ENCODE measurements at places on chromosomes 13 and 19.
A peak's percentile ranks its signal among the peaks of the same experiment; 100 is the strongest.

DNA sequence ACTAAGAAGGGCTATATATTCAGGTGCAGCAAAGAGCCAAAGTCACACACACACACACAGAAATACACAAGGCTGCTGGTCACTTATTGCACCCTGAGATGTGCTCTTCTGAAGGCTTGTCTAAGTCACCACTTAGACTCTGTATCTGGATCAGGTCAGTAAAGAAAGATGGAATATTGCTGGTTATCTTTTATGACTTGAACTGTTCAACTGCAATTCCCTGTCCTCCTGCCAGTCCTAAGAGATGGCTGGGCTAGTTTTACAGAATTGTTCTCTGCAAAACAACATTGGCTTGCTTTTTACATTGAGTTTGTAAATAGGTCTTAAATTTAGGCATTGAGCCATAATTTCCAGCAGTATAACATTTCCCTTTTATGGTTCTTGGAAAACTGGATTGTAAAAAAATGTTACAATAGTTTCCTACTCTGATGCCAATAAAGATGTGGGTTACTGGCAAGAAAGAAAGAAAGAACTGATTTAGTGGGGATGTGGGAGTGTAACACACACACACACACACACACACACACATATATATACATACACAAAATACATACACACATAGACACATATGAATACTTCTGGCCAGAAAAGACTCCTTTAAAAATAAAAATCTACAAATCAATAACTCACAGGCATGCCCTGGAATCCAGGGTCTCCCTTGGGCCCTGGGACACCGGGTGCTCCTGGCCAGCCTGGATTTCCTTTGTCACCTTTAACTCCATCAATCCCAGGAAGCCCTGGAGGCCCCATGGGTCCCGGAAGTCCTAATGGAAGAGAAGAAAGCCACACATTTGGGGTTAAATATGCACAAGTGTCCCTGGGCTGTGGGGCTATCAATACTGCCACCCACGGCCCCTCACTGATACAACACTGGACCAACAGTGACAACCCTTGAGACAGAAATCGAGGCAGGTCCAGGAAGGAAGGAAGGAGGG lies 137.7 kb downstream of the COL4A1 start:
- DNase-seq, result no peak

GRCh38 chr19:58566989-58567388 lies 6.1 kb downstream of the MZF1 start:
- no peak for DNase-seq

DNA sequence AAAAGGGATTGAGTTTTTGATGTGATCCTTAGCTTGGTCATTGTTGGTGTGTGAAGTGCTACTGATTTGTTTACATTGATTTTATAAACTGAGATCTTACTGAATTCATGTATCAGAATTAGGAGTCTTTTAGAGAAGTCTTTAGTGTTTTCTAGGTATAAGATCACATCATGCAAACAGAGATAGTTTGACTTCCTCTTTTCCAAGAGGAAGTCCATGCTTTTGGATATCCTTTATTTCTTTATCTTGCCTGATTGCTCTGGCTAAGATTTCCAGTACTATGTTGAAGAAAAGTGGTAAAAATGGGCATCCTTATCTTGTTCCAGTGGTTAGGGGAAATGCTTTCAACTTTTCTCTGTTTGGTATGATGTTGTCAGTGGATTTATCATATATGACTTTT lies 561.2 kb upstream of the SLITRK1 start:
- DNase-seq, result no peak

DNA sequence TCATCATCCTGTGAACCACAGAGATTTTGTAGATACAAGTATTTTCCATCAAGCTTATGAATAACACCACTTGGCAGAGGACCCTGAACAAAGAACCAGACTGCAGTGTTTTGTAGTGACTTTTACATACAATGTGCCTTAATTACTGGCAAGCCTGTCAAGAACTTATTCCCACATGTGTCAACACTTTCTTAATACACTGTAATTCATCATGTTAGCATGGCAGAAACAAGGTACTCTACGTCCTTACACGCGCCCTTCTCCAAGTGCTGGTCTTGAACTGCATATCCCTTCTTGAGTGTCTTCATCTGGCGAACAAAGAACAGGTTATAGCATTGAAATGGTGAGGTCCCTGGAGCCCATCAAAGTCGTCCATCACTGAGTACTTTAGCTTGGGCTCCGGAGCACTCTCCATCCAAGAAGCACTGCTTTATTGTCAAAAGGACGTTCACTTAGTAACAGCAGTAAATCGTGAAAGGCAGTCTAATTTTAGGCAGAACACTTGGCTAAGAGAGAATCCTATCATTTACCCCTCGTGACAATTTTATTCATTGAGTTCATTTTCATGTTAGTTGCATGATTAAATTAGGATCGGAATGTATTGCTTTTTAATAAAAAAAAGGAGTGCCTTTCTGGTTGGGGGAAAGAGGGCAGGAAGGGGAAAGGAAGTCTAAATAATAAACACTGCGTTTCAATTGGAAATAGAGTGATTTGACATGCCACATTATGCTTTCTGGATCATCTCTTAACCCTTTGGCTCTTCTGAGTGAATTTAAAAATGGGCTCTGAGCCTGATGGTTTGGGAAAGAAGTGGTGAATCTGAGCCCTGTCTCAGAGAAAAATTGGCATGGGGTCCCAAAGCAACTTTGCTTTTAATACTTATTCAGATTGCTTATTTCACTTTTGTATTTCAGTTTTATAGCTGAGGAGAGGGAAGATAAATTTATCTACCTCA lies 376.1 kb downstream of the DLEU7 start:
- no peak for DNase-seq

DNA sequence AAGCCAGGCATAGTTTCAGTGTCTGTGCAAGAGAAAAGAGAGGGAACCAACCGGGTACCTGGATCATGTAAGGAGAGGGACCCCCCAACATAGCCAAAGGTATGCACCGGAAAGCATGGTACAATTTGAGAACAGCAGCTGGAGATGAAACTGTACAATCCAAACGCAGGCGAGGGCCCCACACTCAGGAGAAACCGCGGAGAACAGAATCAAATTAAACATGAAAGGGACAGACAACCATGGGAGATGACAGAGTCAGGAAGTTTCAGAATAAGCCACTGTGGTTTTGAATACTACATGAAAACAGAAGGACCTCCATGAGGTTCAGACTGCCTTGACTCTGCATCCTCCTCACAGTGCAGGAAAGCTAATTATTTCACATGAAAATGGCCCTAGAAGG lies 62.9 kb upstream of the SPATA13 start:
- DNase-seq, result no peak

DNA sequence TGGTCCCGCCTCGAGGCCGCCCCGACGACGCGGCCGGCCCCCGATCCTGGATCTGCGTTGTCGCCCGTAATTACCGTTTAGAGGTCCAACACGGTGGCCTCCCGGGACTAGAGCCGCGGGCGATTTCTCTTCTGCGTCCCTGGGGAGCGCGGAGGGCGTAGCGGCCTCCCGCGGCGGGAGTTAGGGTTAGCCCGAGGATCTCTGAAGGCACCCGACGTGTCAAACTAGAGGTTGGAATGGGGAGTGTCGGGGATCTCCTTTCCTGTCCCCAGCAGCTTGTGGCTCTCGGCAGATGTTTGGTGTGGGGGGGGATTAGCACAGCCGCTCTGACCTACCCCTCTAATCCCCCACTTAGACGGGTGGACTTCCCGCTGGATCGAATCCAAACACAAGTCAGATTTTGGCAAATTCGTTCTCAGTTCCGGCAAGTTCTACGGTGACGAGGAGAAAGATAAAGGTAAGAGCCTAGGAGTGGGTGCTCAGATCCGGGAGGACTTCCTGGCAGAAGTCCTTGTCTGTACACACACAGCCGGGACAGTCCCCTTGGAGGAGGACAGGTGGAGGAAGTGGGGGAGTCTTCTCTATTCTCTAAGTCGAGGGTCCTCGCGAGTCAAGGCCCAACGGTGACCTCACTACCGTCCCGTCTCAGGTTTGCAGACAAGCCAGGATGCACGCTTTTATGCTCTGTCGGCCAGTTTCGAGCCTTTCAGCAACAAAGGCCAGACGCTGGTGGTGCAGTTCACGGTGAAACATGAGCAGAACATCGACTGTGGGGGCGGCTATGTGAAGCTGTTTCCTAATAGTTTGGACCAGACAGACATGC lies 581 bp downstream of the CALR start:
- DNase-seq, result no peak

- no peak for DNase-seq
These were observed 830.2 kb upstream of the SPRY2 start for GRCh38 chr13:81171065-81171647.

GRCh38 chr19:15110418-15110815 lies 3.2 kb downstream of the SYDE1 start:
- no peak for DNase-seq

GRCh38 chr19:8336660-8337059 lies 6.4 kb downstream of the KANK3 start:
- DNase-seq, result no peak

GRCh38 chr19:42250666-42251531 lies 4.0 kb downstream of the ERF start:
- no peak for DNase-seq

DNA sequence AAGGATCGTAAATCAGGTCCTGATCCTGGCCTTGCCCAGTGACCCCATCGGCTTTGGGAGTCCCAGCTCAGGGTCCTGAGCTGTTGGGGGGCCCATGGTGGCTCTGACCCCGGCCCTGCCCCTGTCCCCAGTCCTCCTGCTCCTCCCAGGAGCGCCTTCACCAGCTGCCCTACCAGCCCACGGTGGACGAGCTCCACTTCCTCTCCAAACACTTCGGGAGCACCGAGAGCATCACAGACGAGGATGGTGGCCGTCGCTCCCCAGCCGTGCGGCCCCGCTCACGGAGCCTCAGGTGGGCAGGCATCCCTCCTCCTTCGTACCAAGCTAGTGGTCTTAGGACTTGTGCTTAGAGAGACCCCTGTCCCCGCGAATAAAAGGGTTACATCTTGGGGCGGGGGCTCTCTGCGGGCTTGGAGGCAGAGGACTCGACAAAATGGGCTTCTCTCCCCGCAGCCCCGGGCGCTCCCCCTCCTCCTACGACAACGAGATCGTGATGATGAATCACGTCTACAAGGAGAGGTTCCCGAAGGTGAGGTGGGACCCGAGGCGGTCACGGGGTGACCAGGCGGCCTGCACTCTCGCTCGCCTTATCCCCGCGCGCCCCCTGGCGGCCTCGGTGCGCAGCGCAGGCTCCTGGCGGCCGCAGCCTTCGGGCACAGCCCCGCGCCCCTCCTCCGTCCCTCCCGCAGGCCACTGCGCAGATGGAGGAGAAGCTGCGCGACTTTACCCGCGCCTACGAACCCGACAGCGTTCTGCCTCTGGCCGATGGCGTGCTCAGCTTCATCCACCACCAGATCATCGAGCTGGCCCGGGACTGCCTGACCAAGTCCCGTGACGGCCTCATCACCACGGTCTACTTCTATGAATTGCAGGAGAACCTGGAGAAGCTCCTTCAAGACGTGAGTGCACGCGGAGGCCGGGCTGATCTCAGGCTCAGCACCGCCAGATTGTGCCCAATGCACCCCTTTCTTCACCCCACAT lies 9.1 kb downstream of the MAST1 start:
- peak; percentile 90 for DNase-seq

DNA sequence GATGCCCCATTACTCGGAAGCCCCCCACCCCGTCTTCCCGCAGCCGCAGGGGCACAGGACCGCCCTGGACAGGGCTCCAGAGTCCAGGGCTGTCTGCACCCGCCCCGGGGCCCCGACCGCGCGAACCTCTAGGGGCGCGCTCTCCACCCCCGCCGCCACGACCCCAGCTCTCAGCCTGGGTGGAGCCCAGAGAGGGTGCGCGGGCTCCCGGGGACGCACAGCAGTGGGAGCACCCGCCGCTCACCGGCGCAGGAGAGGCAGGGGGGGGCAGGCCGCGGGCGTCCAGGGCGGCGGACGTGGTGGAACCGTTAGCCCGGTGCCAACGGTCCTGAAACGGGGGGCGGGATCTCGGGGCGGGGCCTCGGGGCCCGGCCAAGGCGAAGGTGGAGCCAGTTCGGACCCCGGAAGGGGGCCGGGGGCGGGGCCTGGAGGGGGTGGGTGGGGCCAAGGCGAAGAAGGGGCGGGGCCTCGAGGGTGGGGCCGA lies at the start of gene ATP8B3:
Gene ATP8B3 (minus strand): TSS at position 335 of the 484 bp plus-strand sequence. CDS start 540 bp downstream, outside the sequence.
- DNase-seq, result peak; percentile 51

GRCh38 chr13:109657395-109657794 lies 129.0 kb downstream of the IRS2 start:
- no peak for DNase-seq

- no peak for DNase-seq
These were observed 2.3 kb upstream of the SIGLEC12 start for GRCh38 chr19:51503896-51504295.

DNA sequence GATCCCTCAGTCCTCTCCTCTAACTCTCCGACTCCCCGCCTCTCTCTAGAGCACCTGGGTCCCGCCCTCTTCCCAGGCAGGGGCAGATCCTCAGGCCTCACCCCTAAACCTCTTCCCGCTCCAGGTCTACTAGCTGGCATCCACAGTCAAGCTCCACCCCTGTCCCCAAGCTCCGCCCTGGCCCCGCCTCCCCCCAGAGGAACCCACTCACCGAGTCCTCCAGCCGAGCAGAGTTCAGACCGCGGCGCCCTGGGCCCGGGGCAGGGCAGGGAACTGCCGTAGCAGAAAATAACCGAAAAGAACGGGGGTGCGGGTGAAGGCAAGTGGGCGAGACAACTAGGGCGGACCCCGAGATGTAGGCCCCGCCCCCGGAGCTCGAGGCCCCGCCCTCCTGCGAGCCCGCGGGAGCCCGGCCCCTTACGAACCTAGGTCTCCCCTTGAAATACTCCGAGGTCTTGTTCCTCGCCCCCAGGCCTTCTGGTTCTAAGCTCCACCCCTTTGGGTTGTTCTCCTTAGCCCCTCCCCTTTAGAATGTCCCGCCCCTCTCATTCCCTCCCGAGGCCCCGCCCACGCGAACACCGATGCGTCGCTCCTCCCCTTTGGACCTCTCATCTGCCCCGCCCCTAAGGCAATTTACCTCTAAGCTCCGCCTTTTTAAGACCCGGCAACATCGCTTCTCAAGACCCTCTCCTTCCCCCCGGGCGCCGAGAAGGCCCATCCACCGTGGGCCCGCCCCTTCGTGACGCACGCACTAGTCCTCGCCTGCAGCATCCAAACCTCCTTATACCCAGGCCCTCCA lies at the start of gene GGN:
Gene GGN (minus strand): TSS at position 485 of the 799 bp plus-strand sequence. CDS start 773 bp downstream, outside the sequence.
- DNase-seq, result peak; percentile 64

- no peak for DNase-seq
These were observed 136.8 kb downstream of the TBC1D4 start for GRCh38 chr13:75345193-75345592.

DNA sequence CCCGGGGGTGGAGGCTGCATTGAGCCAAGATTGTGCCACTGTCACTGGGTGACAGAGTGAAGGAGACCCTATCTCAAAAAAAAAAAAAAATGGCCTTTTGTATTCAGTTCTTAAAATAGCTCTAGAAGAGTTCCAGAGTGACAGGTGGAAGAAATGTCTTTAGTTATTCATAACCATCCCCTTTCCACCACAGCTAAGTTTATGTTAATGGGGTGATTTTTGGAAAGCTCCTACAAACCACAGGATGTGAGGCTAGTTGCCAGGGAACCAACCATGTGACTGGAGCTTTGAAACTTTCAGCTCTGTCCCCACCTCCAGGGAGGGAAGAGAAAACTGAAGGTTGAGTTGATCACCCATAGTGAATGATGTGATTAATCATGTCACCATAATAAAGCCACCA lies 6.9 kb downstream of the ZNF490 start:
- peak; percentile 34 for DNase-seq

All from activated CD4-positive, alpha-beta T cell treated with anti-CD3 and anti-CD28 coated beads for 24 hours (primary cell).